Astrocyte of the hippocampus (primary cell): ENCODE measurements at places on chromosomes 13 and 19.
A peak's percentile ranks its signal among the peaks of the same experiment; 100 is the strongest.

DNA sequence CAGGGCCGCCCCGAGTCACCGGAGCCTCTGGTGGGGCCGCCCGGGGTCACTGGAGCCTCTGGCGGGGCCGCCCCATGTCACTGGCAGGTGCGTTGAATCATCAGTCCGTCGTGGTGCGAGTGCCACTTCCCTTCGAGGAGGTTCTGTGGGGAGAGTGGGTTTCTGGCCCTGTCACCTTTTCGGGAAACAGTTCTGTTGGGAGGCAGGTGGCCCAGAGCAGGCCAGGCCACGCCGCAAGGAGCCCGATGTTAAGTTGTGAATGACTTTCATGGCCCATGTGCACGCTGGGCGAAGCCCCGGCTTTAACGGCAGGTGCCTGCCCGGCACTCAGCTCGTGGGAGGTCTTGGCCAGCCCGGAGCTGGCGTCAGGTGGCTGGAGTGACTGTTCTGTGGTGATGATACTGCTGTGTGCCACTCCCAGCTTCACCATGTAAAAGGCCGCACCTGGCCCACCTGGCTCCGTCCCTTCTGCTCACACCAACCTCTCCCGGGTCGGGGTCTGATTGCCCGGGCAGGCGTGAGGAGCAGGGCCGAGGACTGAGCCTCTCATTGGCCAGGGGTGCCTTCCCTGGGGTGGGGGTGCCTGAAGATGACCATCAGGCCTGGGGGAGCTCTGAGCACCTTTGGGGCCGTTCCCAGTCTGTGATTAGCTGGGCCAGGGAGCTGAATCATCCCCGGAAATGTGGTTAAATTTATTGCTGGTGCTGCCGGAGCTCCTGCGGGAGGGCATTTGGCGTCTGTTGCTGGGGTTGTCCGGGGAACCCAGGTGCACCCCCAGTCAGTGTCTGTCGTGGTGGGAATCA lies 29.2 kb downstream of the CSNK1G2 start:
- DNase-seq, result no peak

DNA sequence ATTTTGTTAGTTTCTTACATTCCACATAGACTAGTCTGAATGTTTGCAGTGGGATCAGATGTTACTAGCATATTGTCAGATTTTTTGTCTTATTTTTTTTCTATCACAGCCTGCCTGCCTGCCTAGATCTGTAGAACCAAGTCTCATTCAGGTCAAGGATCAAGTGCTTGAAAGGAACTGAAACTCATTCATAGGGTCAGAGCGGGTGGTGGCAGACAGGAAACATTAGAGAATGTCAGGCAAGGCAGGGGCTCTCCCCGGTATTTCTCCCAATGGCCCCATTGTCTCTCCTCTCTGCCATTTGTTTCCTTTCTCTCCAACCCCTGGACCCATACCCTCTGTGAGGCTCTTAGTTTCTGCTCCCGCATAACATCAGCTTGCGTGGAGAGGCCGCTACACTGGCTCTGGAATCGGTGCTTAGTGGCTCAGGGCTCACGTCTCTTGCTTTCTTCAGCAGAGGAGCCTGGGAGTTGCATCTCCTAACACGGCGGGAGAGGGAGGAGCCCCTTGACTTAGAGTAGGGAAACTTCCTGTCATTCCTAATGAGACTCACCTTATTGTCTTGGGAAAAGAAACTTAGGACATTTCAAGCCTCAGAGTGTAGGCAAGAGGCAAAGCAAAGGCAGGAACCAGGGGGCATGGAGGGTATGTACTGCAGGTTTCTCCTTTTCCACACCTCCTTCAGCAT lies 35.6 kb upstream of the SPATA13 start:
- no peak for DNase-seq

DNA sequence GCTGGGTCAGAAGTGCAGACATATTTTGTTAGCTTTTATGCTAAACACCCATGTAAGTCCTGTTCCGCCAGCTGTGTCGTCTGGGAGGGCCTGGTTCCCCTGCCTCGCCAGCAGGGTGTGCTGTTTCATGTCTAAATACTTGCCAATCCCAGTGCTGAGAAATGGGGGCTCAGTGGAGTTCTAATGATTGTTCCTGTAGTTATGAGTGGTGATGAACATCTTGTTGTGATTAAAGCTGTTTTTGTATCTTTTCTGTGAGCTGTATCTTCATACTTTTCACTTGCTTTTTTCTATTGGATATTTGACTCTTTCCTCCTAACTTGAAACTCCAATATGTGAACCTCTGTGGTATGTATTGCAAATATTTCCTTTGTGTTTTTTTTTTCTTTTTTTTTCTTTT lies 32.7 kb downstream of the KDM4B start:
- DNase-seq, result peak; percentile 53

DNA sequence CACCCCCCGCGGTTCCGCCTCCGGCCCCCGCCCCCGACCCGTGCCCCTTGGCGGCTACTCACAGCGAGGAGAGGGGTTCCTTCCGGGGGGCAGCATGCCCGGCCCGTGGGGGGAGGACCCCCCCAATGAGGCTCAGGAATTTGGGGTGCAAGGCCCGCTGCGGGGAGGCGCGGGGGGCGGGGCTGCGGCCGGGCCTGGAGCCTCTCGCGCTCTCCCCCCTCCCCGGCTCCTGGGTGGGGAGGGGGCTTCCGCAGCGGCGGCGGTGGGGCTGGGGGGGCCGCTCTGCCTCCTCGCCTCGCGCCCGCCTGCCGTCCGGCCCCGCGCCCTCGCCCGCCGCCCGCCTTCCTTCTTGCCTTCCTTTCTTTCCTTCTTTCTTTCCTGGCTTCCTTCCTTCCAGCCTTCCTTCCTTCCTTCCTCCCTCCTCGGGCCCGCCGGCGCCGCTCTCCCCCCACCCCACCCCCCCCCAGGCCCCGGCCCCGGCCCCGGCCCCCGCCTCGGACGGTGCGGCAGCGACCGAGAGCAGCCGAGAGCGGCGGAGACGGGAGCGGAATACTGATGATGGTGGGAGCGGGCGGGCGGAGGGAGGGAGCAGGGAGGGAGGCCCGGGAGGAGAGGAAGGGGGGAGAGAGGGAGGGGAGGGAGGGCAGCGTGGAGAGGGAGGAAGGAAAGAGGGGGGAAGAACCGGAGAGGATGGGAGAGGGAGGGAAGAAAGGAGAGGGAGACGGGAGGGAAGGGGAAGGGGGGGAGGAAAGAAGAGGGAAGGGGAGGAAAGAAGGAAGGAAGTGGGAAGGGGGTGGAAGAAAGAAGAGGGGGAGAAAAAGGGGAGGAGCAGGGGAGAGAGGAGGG lies at the start of gene LRRC4B:
Gene LRRC4B (minus strand): TSS at position 554 of the 846 bp plus-strand sequence. CDS start 19,597 bp downstream, outside the sequence.
- DNase-seq, result peak; percentile 77

DNA sequence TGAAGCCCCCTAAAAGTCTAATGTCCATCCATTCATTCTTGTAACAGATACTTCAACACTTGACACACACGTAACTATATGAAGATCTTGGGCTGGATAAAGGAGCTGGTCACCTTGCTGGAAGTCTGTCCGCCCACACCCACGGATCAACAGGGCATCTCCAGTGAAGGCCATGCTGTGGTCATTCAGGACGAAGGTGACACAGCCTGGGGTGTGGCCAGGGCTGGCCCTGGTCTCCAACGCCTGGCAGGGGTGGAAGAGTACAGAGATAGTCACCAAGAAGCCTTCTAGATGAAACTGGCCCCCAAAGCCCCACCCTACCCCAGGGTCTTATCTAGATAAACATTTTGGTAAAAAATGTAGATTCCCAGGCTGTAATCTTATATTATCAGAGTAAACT lies 6.8 kb upstream of the PHLDB3 start:
- no peak for DNase-seq

DNA sequence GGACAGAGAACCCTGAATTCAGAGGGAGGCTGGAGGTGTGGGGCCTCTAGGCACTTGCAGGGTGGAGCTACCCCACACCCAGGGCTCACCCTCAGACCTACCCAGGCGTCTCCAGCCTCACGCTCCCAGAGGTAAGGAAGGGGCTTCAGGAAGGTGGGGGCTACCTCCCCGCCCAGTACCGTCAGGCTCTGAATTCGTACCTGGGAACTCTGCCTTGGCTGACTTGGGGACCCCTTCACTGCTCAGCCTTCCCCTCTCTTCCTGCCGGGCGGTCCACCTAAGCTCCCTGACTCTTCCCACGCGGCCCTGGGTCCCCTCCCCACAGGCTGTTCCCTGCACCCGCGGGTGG lies 28.5 kb upstream of the PARP4 start:
- DNase-seq, result no peak

- DNase-seq, result no peak
Measured at GRCh38 chr19:4029247-4029614, 21.7 kb downstream of the PIAS4 start.

GRCh38 chr19:33281296-33281926 lies 20.9 kb downstream of the CEBPA start:
- DNase-seq, result no peak

- no peak for DNase-seq
Measured at GRCh38 chr19:1295169-1296012, 9.7 kb downstream of the EFNA2 start.

GRCh38 chr13:25906191-25906661 lies 145.6 kb downstream of the SHISA2 start:
- DNase-seq, result no peak

DNA sequence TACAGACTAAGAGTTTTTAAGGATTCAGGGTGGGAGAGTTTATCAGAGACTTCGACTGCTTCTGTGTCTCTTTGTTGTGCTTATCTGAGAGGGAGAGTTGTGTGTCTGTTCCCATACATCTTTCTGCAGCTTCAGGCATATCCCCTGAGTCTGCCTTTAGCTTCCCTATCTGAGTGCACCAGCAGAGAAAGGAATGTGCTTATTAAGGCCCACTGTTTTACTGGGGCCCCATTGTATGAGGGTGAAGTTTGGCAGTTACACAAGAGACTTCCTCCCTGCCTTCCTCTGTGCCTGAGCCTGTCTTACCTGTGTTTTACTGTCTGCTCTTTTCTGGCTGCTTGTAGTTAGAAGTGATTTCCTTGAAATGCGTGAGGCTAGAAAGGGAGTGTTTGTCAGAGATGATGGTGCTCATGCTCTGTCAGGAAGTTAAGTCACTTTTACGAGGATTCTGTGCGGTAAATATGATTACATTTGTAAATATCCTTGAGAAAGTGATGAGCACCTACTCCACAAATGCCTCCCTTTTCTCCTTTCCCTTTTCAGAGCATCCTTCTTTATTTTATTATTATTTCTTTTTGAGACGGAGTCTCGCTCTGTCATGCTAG lies 1228.9 kb upstream of the MIR17HG start:
- DNase-seq, result no peak

DNA sequence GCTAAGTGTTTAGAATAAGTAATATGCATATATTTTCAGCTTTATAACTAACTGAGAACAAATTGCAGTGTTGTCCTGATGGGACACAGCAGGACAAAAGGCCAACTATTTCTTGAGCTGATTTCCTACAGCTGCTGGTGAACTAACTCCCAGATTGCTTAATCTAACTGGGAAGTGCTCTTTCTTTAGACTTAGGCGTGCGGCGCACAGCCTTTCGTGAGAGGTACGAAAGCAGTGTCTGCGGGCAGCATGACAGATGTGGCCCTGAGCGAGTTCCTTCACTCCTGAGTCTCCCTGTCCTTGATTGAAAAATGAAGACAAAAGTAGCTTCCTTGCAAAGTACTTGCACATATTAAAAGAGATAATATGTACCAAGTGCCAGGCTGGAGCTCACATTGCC lies 47.3 kb upstream of the NPAS1 start:
- no peak for DNase-seq

DNA sequence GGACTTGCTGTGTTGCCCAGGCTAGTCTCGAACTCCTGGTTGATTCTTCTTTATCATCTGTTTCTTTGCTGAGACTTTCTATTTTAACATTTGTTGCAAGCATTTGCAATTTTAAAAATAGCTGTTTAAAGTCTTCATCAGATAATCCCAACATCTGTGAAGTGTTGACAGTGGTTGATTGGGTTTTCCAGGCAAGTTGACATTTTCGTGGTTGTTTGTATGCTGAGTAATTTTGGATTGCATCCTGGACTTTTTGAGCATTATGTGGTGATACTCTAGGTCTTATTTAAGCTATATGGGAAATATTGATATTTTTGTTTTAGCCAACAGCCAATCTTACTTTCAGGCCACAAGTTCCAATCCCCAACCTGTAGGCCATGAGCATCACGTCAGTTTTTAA lies 25.1 kb downstream of the AP1M1 start:
- no peak for DNase-seq

- DNase-seq, result no peak
Measured at GRCh38 chr19:40363069-40363468, 14.6 kb downstream of the PLD3 start.

- no peak for DNase-seq
Measured at GRCh38 chr19:51296336-51297093, 14.9 kb upstream of the IGLON5 start.

DNA sequence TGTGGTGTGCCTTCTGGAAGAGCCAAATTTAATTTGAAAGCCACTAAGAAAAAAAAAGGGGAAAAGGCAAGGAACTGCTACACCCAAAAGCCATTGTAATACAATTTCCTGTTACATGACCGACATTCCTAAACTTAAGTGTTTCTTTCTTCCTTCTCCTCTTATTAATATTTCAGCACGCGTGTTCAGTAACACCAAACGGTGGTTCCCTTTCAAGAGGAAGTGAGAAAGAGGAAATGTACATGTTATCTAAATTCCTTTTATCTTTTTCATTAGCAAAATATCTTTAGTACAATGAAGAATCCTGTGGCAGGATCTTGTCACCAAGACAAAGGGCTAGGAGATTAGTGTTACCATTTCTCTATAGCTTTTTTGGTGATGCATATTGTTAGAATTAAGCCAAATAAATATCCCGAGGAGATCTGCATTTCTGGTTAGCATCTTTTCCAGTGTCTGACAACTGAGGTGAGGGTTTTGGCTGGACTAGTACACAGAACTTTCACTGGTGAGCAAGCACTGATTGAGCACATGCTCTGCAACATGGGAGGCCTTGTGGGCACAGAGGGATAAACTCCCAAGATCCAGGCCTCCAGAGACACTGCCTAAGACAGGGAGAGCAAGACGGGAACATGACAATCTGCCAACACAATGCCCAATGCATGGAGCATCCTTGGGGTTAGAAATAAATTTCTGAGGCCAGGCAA lies 22.1 kb downstream of the LATS2 start:
- no peak for DNase-seq

DNA sequence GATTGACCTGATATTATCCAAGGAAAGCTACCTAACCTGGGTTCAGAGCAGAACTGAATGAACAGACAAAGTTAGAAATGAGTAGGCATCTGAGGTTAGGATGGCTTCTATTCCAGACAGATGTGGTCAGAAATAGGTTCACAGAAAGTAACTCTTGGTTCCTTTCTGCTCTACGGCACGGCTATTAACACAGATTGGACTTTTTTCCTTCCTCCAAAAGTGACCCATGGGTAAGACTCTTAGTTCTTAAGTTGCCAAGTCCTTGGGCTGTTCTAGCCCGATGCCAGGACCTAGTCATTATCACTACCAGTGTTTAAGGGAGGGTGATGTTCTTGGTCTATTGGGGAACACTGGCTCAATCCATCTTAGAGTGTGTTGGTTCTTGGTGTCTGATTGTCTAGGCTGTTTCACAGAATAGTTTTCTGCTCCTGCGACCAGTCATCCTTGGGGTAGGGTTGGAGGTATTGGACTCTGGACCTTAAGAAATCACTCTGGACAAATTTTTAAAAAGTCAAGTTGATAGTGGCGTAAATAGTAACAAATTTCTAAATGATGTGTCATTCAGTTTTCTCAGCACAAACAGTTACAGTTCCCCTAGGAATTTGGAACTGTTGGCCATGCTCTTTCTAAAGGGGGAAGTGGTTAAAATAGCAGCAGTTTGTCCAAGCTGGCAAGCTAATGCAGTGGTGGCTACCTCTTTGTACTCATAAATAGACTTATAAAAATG lies 60.1 kb upstream of the MYCBP2 start:
- DNase-seq, result peak; percentile 85

GRCh38 chr13:63455938-63456337 lies 2040.3 kb upstream of the PCDH20 start:
- DNase-seq, result no peak
